Lower leg skin (tissue), 4 donors: ENCODE measurements at places on chromosomes 6 and 20. TPM values are rescaled to one million over a fixed set of nuclear protein-coding genes. Genes with fewer than 3 reads are reported as not detected.

ANGPT4 gene
- 0.89 TPM for total RNA-seq

KCNQ5 gene
- 0.97 TPM for total RNA-seq

WASF1 gene
- 8.0 TPM for total RNA-seq

DNA sequence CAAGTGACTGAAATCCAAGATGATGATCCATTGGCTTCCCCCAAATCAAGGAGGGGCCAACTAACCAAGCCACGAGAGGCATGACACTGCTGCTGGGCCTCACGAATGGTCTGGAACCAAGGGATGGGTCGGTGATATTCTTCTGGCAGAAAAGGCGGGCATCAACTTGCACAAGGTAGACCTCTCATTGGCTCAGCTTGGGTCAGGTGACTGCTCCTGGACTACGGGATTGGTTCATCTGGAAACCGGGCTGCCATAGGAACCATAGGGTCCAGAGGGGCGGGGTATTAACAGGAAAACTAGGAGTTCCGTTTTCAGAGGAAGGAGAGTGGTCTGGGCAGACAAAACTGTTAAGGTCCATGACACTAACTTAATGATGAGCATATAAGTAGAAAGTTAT lies 100.9 kb downstream of the TFAP2C start:
- DNase-seq = no peak

GRCh38 chr20:44720997-44721784 lies 6.0 kb downstream of the CCN5 start:
- DNase-seq = no peak

DNA sequence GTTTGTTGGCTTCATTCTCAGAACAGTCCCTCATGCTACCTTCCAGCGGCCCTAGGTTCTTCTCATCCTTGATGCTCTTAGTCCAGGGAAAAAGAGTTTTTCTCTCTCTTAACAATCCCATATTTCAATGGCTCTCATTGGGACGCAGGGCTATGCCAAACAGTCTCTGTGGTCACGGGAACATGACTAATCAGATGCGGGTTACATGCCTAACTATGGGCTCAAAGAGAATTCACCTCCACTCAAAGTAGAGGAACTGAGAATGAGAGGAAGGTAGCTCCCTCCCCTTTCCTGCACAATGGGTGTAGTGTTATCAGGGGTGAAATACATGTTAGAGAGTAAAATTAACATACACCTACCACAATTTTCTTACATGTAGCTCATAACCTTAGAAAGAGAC lies 18.1 kb upstream of the ATRN start:
- no peak for DNase-seq

EPPIN gene
- not detected for total RNA-seq
